ENCODE measurements at places on chromosomes 3 and 15.

DNA sequence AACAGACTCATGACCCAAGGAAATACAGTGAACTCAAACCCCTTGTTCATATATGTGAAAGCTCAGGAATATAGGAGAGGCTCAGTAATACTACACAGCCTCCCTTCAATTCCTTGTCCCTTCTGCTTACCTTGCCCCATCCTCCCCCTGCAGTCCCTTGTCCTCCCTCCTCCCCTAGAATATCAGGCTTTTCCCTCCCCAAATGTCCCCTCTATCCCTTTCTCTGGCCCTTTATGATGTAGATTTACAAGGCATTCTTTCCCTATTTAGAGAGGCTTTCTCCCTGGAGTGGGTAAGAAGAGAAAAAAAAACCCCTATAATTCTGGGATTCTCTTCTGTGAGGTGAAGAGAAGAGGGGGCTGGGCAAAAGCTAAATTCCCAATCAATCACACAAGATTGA lies 64.9 kb upstream of the KBTBD8 start:
- DNase-seq, result no peak

GRCh38 chr3:14305324-14305723 lies 97.1 kb upstream of the SLC6A6 start:
- DNase-seq, result no peak

DNA sequence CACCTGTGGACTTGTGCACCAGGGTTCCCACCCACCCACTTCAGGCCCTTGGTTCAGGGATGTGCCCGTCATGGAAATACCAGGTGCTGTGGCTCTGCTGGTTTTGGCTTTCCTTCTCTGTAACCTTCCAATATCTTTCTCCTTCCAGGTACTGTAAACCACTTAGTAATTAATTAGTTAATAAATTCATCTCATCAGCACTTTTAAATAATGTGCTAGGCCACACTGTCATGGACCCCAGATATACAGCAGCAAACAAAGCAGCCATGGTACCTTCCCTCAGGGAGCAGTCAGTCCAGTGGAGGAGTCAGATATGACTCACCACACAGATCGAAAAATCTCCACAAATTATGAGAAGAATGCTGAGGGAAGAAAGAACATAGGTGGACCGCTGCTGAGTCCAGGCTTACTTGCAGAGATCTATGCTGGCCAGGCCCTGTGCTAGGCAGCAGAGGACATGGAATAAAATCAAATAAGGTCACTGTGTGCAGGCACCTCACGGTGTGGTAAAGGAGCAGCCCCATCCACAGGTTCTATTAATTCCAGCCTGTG lies 6.8 kb upstream of the GATA2 start:
- DNase-seq, result peak; percentile 31

GRCh38 chr3:148191966-148192365 lies 505.7 kb upstream of the AGTR1 start:
- DNase-seq, result no peak

- no peak for DNase-seq
Observed at GRCh38 chr15:92033314-92033713, 179.8 kb downstream of the SLCO3A1 start.

DNA sequence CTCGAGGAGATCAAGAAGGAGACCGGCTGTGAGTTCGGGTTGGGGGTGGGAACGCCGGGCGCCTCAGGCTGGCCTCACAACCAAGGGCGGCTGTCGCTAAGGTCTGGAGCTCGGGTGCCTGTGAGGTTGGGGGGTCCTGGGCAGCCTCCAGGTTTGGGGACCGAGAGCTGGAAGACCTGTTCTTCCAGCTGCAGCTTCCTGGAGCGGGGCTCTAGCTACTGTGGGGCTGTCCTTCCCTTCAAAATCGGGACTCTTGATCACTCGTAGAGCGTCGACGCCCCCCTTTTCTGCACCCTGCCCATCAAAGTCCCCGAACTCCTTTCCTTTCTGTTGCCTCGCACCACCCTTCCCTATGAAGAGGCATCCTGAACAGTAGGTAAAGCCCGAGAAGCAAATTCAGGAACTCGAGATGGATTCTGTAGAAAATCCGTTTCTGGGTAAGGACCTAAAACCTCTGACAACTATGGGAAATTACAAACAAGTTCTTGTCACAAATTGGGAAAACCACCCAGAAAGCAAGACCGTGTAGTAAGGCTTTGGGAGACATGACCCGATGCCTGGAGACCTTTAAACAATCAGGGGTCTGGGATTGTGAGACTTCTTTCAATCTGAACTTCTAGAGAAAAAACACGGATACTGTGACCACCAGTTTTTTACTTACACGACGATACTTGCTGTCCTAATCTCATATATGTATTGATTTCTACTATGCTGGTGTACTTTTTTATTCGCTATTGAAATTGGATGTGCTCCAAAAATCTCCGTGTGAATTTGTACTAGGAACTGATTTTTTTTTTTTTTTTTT lies 556 bp downstream of the CHP1 start:
- no peak for DNase-seq

- peak; percentile 61 for DNase-seq
Observed at GRCh38 chr3:29683018-29683993, 402.4 kb downstream of the RBMS3 start.

DNA sequence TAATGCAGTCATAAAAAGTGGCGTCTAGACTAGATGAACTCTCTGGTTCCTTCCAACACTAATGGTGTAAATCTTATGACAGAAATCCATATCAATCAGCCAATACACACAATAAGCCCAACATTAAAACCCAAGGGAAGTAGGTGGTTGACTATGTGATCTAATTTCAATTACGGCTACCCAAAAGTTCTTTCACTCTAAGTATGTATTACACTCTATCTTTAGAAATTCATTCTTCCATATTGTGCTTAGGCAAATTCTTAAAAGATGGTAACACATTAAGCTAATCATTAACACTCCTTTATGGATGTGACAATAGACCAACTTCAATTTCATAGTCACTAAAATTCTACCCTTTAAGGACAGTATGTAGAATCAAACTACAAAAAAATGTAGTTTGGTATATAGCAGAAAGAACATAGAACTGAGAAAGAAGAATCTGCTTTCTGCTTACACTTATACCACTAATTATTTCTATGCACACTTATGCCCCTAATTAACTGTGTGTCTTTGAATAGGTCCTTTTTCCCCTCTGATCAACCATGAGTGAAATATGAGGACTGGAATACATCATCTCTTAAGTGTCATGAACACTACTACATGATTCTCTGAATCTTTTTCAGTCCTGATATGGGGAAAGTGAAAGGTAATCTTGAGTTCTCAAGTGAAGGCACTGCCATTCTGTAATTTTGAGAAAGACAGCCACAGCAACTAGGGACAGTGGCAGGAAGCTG lies 557.6 kb downstream of the IGSF11 start:
- DNase-seq, result no peak

- DNase-seq, result peak; percentile 6
Observed at GRCh38 chr15:72685301-72685924, 569 bp downstream of the HIGD2B start.

DNA sequence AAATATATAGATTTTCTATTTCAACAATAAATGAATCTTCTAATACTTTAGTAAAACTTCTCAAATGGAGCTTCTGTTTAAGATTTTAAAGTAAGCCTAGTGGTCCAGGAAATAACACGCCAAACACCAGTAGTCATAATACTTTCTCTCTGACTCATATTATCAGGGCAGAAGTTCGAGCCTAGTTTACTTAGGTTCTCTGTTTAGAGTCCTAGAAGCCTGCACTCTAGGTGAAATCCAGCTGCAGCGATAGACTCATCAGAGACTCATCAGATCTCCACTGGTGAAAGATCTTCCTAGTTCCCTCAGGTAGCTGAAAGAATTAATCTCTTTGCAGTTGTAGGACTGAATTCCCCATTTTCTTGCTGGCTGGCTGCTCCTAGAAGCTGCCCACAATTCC lies 552.5 kb upstream of the ROBO2 start:
- DNase-seq, result peak; percentile 41

DNA sequence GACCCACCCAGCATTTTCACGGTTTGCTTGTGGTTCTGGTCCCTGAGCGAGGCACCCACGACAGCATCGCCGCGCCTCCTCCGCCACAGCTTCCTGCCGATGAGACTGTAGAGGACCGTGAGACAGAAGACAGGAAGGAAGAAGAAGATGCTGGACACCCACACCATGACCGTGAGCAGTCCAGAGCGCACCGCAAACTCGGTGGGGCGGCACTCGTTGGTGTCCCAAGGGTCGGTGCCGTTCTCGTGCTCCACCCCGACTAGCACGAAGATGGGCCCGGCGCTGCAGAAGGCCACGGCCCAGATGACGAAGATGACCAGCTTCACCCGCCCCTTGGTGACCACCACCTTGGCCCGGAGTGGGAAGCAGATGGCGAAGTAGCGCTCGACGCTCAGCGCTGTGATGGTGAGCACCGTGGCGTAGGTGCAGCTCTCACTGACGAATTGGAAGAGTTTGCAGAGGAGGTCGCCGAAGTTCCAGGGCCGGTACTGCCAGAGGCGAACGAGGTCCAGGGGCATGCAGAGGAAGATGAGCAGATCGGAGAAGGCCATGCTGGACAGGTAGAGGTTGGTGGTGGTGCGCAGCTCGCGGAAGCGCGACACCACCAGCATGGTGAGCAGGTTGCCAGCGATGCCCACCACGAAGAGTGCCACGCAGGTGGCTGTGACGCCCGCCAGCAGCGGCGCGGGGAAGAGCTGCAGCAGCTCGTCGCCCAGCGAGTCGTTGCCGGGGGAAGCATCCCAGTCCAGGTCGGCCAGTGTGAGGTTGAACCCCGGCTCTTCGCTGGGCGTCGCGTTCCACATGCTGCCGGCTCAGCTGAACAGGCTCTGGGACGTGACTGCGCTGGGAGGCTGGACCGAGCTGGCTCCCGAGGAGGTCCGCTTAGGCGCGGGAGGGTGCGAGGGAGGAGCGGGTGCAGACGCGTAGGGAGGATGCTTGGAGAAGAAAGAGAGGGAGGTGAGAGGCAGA lies at the start of gene GHSR:
Gene GHSR (minus strand): TSS at position 846 of the 969 bp plus-strand sequence. CDS start 43 bp downstream, at position 803.
- no peak for DNase-seq

GRCh38 chr3:44974416-44974815 lies 1.6 kb downstream of the ZDHHC3 start:
- no peak for DNase-seq

DNA sequence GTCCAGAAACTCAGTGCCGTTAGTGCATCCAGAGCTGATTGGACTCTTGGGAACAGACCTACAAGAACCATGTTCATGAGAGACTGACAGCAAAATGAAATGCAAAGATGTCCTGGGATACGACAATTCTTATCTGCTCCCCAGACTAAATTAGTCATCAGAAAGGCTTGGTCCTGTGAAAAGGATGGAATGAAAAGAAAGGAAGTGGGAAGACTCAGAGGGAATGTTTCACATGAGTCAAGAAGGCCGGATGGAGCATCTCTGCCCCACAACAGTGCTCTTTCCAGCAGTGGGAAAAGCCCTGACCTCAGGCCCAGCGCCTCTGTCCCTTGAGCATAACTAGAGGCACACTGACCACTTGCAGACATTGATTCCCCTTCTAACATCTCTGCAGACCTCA lies 39.3 kb upstream of the UACA start:
- DNase-seq, result peak; percentile 57

DNA sequence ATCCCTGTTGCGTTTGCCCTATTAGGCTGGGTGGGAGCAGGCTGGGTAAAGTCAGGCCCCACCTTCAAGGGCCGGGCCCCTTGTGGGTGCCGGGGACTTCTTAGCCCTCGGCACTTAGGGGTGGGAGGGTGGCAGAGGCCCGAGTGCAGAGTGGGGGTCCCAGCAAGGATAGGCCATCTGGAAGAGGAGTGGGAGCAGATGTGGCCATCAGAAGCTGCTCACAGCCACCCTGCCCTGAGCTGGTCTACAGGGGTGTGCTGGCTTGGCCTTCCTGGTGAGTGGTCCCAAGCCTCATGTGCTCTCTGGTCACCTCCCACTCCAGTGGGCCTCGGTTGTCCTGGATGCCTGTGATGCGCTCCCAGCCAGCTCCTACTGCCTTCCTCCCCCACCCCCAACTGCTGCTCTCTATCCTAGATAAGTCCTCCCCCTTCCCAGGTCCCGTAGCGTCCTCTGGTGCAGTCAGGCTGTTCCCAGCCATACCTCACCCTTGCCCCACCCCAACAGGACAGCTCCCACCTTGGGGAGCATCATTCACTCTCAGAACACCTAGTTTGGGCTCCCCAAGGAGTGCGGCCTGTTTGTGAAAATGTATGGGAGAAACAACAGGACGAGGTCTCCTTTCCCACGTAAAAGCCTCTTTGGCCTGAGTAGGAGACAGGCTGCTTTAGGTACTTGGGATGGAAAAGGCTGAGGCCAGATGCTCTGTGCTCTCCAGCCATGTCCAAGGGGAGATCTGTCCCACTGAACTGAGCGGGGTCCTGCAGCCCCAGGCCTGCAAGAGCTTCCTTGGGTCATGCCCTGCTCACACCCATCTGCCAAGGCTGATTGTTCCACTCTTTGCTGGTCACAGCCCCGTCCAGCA lies 24.9 kb upstream of the PLXNA1 start:
- no peak for DNase-seq

DNA sequence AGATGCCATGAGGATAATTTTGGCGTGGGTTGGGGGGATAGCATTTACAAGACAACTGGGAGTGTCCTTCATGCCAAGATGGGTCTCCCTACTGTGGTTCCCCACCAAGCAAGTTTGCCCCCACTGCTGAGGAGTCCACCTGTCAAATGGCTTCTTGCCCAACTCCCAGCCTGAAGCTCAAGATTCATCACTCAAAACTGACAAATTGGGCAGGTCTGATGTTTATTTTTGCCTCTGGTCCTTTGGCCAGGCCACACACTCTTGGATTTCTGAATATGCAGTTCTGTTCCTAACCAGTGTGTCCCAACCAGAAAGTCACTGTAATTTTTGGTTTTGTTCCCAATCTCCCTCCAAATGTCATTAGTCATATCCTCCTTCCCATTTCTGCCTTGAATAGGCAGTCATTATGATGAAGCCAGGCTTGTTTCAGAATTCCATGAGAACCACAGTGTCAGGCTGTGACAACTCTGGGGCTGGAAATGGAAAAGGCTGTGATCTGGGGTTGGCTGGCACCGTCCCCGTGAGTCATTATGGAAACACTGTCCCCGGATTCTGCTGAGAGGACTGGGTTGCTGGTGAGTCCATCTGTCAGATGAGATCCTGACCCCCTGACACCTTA lies 29.3 kb upstream of the MEF2A start:
- DNase-seq, result peak; percentile 45

DNA sequence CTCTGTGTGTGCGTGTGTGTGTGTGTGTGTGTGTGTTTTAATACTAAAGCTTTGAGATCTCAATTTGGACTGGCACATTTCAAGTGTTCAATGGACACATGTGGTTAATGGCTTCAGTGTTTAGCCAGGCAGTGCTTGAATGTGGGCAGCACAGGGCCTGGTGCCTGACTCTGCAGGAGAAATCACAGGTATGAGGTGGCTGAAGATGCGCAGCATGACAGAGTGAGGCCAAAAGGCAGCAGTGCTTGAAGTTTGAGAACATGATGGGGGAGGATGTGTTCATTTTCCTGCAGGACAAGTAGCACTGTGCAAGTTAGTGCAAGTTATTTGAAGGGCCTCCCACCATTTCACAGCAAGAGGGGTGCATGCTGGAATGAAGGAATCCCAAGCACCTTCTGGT lies 620.5 kb upstream of the TBL1XR1 start:
- DNase-seq, result peak; percentile 30

GRCh38 chr3:179133575-179133974 lies 14.6 kb upstream of the PIK3CA start:
- DNase-seq, result no peak

GRCh38 chr3:46049093-46049492 lies 21.8 kb upstream of the XCR1 start:
- DNase-seq, result peak; percentile 39
